Activated CD8-positive, alpha-beta T cell treated with anti-CD3 and anti-CD28 coated beads, Interleukin-2, amount 10 ng/mL, durations not matched to agents 7 days and 5 days (primary cell): ENCODE measurements at places on chromosomes 2 and 18.

GRCh38 chr18:22609642-22610041 is 191.9 kb upstream of the CTAGE1 start:
- DNase-seq = no peak

DNA sequence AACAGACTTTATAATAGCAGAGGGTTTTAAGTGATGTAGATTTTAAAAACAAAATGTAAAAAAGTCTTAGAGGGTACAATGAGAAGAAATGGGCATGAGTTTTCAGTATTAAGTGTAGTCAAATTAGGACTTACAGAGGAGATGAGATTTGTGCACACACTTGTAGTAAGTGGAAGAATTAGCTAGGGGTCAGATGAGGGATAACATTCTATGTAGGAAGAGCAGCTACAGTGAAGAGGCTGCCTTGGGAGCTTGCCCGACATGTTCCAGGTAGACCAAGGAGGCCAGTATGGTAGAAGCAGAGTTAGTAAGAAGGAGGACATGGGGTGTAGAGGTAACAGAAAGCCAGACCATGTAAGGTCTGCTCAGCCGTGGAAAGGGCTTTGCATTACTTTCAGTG is 189.2 kb upstream of the DSEL start:
- DNase-seq = no peak

DNA sequence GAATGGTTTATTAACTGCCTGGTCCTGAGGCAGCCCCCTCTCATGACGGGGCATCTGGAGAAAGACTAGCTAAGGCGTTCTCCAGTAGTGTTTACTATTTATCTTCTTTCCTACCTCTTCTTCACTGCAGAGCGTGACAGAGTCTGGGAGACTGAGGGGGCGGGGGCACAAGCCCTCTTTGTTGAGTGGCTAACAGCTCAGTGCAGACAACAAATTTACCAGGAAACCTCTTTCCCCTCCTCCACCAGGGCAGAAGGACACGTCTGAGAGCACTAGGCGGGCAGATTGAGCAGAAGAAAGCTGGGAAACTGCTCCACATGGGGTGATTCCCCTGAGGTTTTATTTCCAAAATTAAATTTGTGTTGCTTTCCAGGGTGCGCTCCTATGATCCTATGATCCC is 322.1 kb downstream of the CNTNAP5 start:
- DNase-seq = no peak

- DNase-seq = no peak
These were observed 286.2 kb upstream of the VRK2 start for GRCh38 chr2:57760381-57760801.

- no peak for DNase-seq
These were observed 16.4 kb upstream of the RPRD1A start for GRCh38 chr18:36083729-36084128.

GRCh38 chr2:168939918-168940317 is 38.8 kb downstream of the G6PC2 start:
- DNase-seq = no peak

GRCh38 chr2:439556-440402 is 151.9 kb upstream of the ALKAL2 start:
- DNase-seq = no peak

- no peak for DNase-seq
These were observed 70.3 kb upstream of the PELI1 start for GRCh38 chr2:64214281-64215115.

GRCh38 chr2:71530641-71531332 is 77.4 kb downstream of the DYSF start:
- peak; percentile 46 for DNase-seq

- DNase-seq = no peak
These were observed 25.1 kb downstream of the BMP10 start for GRCh38 chr2:68846091-68846490.
